CD8-positive, alpha-beta memory T cell (primary cell): ENCODE measurements at places on chromosomes 4 and X.

DNA sequence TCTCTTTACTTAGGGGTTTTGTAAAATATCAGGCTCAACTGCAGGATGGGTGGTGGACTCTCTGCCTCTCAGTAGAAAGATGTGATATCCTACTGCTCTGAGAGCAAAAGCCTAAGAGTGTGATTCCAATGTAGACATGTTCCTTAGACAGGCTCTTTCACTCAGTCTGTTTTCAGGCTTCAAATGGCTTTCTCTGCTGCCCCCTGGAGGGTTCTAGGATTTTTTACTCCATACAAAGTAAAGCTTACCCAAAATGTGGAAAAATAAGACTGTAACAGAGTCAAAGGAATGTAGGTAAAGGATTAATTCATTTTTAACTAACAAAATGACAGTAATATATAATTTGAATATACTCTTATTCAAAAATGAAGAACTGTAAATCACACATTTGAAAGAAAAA is 32.1 kb downstream of the ZGRF1 start:
- no peaks in the 10 kb centered on the region for H3K36me3 ChIP-seq
- H3K27ac ChIP-seq = no peak overlapping the region
- H3K27me3 ChIP-seq = no peaks in the 10 kb centered on the region
- no peak overlapping the region for H3K4me3 ChIP-seq
- H3K4me1 ChIP-seq = no peaks in the 10 kb centered on the region

DNA sequence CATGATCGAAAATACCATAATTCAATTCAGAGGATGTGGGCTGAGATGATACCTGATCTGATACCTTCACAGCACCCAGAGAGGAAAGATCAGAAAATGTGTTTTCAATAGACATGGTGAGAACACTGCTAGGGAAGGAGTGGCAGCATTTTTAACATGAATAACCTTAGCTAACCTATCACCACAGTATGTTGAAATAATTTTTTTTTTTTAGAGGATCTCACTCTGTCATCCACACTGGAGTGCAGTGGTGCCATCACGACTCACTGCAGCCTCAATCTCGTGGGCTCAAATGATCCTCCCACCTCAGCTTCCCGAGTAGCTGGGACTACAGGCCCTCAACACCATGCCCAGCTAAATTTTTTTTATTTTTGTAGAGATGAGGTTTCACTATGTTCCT is 90.5 kb upstream of the RAPGEF2 start:
- no peaks in the 10 kb centered on the region for H3K27me3 ChIP-seq
- no peak for DNase-seq
- no peaks in the 10 kb centered on the region for H3K36me3 ChIP-seq
- H3K4me1 ChIP-seq = no peaks in the 10 kb centered on the region
- no peak overlapping the region for H3K27ac ChIP-seq

DNA sequence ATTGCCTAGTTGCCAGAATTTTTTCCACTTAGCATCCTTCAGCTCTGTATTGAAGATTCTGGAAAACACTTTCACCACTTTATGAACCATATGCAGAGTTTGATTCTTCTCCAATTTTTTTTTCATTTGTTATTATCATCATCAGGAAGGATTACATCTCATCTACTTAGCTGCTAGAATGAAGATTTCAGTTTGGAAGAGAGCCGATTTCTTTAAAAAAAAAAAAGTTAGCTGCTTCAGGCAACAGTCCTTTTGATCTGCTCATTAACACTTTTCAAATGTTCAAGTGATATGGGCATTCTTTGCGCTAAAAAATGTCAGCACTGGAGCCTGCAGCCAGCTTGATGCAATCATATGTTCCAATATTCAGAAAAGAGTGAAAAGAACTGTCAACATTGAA is 76.2 kb downstream of the ANTXR2 start:
- DNase-seq = no peak
- no peak overlapping the region for H3K4me3 ChIP-seq
- no peak overlapping the region for H3K27ac ChIP-seq
- H3K36me3 ChIP-seq = no peaks in the 10 kb centered on the region
- no peaks in the 10 kb centered on the region for H3K4me1 ChIP-seq
- no peaks in the 10 kb centered on the region for H3K27me3 ChIP-seq

- no peaks in the 10 kb centered on the region for H3K27me3 ChIP-seq
- H3K4me3 ChIP-seq = no peak overlapping the region
- H3K27ac ChIP-seq = no peak overlapping the region
- no peaks in the 10 kb centered on the region for H3K4me1 ChIP-seq
- no peaks in the 10 kb centered on the region for H3K36me3 ChIP-seq
Observed at GRCh38 chr4:113447061-113447460, 314.5 kb downstream of the CAMK2D start.

- no peak for DNase-seq
- H3K27me3 ChIP-seq = no peaks in the 10 kb centered on the region
- no peak overlapping the region for H3K27ac ChIP-seq
- H3K4me3 ChIP-seq = no peak overlapping the region
- H3K36me3 ChIP-seq = no peaks in the 10 kb centered on the region
Observed at GRCh38 chrX:13845721-13846378, 29.0 kb upstream of the GPM6B start.

DNA sequence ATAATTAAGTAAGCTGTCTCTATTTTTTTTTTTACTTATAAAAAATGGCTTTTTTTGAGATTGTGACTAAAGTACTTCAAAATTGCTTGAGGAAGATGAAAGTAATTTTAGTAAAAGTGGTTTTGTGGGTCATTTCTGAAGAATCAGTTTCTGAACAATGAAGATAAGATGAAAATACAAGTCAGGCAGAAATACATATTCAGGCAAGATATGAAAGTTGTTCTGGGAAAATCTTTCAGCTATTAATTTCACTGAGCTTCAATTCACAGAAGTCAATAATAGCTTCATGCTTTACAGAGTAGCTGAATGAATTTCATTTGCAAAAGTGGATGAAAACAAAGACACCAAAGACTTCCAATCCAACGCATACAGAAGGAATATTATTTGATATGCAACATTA is 305.2 kb upstream of the ARSJ start:
- no peak for DNase-seq
- no peaks in the 10 kb centered on the region for H3K27me3 ChIP-seq
- H3K36me3 ChIP-seq = no peaks in the 10 kb centered on the region
- no peaks in the 10 kb centered on the region for H3K4me1 ChIP-seq
- no peak overlapping the region for H3K27ac ChIP-seq

GRCh38 chr4:147173322-147173721 is 227.7 kb upstream of the TTC29 start:
- no peak for DNase-seq
- no peaks in the 10 kb centered on the region for H3K36me3 ChIP-seq
- H3K27ac ChIP-seq = no peak overlapping the region
- H3K27me3 ChIP-seq = no peaks in the 10 kb centered on the region

- no peaks in the 10 kb centered on the region for H3K4me1 ChIP-seq
- H3K4me3 ChIP-seq = no peak overlapping the region
- no peak overlapping the region for H3K27ac ChIP-seq
- H3K36me3 ChIP-seq = no peaks in the 10 kb centered on the region
- no peaks in the 10 kb centered on the region for H3K27me3 ChIP-seq
Observed at GRCh38 chr4:22099896-22100295, 151.3 kb upstream of the KCNIP4 start.

GRCh38 chrX:63929608-63930007 is 144.6 kb upstream of the ARHGEF9 start:
- H3K27me3 ChIP-seq = no peaks in the 10 kb centered on the region
- no peaks in the 10 kb centered on the region for H3K36me3 ChIP-seq
- no peak for DNase-seq
- no peak overlapping the region for H3K4me3 ChIP-seq
- H3K4me1 ChIP-seq = no peaks in the 10 kb centered on the region

- no peaks in the 10 kb centered on the region for H3K36me3 ChIP-seq
- H3K4me1 ChIP-seq = no peaks in the 10 kb centered on the region
- no peak overlapping the region for H3K4me3 ChIP-seq
Observed at GRCh38 chr4:11633430-11633829, 204.7 kb upstream of the HS3ST1 start.

- no peak overlapping the region for H3K27ac ChIP-seq
- DNase-seq = no peak
- H3K4me3 ChIP-seq = no peak overlapping the region
Observed at GRCh38 chrX:134418317-134419113, 41.5 kb upstream of the HPRT1 start.

- peak; percentile 79 for DNase-seq
- no peaks in the 10 kb centered on the region for H3K27me3 ChIP-seq
- no peaks in the 10 kb centered on the region for H3K4me1 ChIP-seq
- no peaks in the 10 kb centered on the region for H3K36me3 ChIP-seq
- H3K4me3 ChIP-seq = peak overlapping the region; percentile 25
Observed at GRCh38 chr4:150828159-150828558, 186.9 kb downstream of the LRBA start.

GRCh38 chrX:17552044-17552650 is 177.1 kb downstream of the NHS start:
- no peak overlapping the region for H3K27ac ChIP-seq
- no peak overlapping the region for H3K4me3 ChIP-seq
- no peaks in the 10 kb centered on the region for H3K36me3 ChIP-seq

GRCh38 chrX:154068560-154068959 is 29.0 kb downstream of the MECP2 start:
- H3K4me1 ChIP-seq = peaks cover 50% of the 10 kb centered on the region
- no peaks in the 10 kb centered on the region for H3K27me3 ChIP-seq
- no peak for DNase-seq
- H3K4me3 ChIP-seq = no peak overlapping the region
- no peaks in the 10 kb centered on the region for H3K36me3 ChIP-seq

- H3K4me1 ChIP-seq = no peaks in the 10 kb centered on the region
- no peak overlapping the region for H3K4me3 ChIP-seq
- no peak overlapping the region for H3K27ac ChIP-seq
- no peaks in the 10 kb centered on the region for H3K36me3 ChIP-seq
- no peak for DNase-seq
Observed at GRCh38 chr4:106809076-106809475, 227.0 kb downstream of the DKK2 start.

GRCh38 chr4:95601356-95601755 is 52.6 kb upstream of the UNC5C start:
- no peaks in the 10 kb centered on the region for H3K4me1 ChIP-seq
- no peaks in the 10 kb centered on the region for H3K36me3 ChIP-seq
- no peaks in the 10 kb centered on the region for H3K27me3 ChIP-seq
- no peak overlapping the region for H3K27ac ChIP-seq
- no peak overlapping the region for H3K4me3 ChIP-seq

- no peak for DNase-seq
- no peaks in the 10 kb centered on the region for H3K36me3 ChIP-seq
Observed at GRCh38 chrX:10288373-10288975, 131.7 kb downstream of the CLCN4 start.
